ENCODE measurements at places on chromosomes 1 and 21.
A peak's percentile ranks its signal among the peaks of the same experiment; 100 is the strongest.

DNA sequence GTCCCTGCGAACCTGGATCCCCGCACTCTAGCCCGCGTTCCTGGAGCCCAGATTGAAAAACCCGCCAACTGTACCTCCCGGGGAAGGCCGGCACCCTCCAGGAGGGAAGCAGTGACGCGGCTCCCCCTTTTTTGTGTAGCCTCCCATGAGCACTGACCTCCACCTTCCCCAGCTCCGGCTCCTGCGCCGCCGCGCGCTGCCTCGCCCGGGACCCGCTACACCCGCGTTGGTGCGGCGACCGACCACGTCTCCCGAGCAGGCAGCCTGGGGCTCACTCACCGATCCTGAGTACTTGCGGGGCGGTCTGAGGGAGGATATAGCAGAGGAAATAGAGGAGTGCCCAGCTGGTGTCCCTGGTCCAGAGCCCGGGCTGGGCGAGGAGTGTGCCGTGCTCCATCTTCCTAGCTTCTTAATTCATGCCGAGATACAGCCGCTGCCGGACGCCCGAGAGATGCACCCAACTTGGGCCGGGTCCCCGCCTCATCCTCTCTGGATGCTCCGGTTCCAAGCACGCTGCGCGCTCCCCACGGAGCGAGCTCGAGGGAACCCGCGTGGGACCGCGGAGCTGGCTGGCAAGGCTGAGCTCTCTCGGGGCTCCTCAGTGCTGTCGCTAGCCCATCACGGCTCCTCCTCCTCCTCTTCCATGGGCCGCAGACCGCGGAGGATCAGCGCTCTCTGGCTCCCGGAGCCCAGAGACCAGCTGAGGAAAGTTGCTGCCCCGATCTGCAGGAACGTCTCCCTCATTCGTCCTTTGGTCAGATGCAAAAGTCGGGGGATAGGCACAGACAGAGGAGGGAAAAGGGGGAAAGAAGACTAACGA lies 482 bp downstream of the GRIK1 start:
- no peak for DNase-seq

- peak; percentile 55 for DNase-seq
Observed at GRCh38 chr1:65527190-65527589, 106.7 kb downstream of the LEPR start.

DNA sequence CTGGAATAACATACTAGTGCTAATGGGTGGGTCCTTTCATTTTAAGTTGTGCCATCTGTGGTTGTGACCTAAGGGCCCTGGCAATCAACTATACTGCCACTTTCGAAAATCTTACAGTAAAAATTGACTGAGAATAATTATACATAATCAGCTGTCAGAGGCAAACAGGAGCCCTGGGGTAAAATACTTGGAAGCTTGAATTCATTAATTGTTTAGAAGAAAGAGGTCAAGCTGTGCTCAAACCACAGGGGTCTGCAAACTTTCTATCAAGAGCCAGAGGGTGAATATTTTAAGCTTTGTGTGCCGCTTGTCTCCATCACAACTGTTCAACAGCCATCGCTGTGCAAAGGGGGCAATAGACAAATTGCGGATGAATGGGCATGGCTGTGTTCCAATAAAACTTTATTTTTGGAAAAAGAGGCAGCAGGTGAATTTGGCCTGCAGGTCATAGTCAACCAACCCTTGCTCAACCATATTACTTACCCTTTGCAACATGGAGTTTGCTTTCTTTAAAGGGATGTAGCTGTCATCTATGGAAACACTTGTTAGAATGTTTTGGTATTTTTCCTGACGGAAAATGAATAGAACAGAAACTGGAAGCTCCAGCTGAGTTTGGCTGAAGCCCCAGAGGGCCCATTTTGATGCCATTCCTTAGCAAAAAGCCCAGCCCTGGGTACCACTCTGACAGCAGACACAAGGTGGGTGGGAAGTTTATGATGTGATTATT lies 35.7 kb upstream of the USP1 start:
- DNase-seq, result no peak

- DNase-seq, result no peak
Observed at GRCh38 chr1:187044411-187044810, 215.7 kb downstream of the PLA2G4A start.

- no peak for DNase-seq
Observed at GRCh38 chr1:78304341-78304740, 186.4 kb upstream of the PTGFR start.
